ENCODE measurements at places on chromosomes 4 and X. TPM values are rescaled to one million over a fixed set of nuclear protein-coding genes. Genes with fewer than 3 reads are reported as not detected.

The EGF gene
- not detected for total RNA-seq

DNA sequence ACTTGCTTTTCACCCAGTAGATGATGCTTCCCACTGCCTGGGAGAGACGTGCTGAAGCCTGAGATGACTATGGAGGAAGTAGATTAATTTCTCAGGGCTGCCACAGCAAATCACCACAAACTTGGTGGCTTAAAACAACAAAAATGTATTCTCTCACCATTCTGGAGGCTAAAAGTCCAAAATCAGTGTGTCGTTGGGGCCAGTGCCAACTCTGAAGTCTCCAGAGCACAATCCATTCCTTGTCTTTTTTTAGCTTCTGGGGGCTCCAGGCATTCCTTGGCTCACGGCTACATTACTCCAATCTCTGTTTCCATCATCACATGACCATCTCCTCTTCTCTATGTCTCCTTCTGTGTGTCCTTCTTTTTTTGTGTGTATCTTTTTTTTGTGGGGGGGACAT lies 105.8 kb upstream of the C1QTNF7 start:
- H3K27ac ChIP-seq: no peak overlapping the region
- no peaks in the 10 kb centered on the region for H3K4me1 ChIP-seq
- no peak for DNase-seq
- H3K4me3 ChIP-seq: no peak overlapping the region

GRCh38 chrX:23849241-23849640 lies 58.5 kb downstream of the APOO start:
- H3K36me3 ChIP-seq: no peaks in the 10 kb centered on the region
- no peak overlapping the region for H3K27ac ChIP-seq

The XG gene
- total RNA-seq: not detected

DNA sequence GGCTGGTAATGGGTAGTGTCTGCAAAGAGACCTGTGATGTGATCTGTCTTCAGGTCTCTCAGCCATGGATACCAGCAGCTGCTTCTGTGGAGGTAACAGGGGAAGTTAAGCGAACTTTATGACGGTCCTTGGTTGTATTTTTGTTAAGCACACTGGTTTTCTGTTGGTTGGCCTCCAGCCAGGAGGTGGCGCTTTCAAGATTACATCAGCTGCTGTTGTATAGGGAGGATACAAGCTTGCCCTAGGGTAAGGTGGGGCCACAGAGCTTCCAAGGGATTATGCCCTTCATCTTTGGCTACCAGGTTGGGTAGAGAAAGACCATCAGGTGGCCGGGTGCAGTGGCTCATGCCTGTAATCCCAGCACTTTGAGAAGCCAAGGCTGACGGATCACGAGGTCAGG lies 834.2 kb upstream of the GALNTL6 start:
- no peak overlapping the region for H3K27ac ChIP-seq
- no peak for DNase-seq
- no peaks in the 10 kb centered on the region for H3K27me3 ChIP-seq
- H3K4me1 ChIP-seq: no peaks in the 10 kb centered on the region
- no peaks in the 10 kb centered on the region for H3K36me3 ChIP-seq
- H3K4me3 ChIP-seq: no peak overlapping the region

DNA sequence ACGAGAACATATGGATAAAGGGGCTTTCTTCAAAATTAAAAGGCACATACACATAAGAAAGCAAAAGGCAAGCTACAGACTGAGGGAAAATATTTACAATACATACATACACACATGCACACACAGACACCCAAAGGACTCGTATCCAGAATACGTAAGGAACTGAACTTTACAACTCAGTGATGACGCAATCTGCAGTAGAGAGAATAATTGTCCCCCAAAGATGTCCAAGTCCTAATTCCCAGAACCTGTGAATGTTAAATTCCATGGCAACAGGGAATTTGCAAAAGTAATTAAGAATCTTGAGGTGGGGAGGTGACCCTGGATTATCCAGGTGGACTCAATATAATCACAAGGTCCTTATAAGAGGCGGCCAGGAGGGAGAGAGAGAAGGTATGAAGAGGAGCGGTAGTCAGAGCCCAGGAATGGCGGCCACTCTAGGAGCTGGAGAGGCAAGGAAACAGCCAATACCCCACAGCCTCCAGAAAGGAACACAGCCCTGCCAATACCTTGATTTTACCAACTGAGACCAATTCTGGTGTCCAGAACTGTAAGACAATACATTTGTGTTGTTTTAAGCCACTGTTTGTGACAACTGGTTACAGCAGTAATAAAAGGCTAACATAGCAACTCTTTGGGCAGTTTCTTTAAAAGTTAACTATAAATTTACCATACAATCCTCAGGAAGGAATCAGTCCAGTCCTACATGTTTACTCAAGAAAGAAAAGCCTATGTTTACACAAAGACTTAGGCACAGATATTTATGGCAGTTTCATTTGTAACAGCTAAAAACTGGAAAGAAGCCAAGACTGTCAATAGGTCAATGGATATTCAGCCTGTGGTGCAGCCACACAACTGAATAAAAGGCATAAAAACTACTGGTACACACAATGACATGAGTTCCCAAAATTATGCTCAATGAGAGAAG lies 27.3 kb upstream of the STS start:
- H3K4me3 ChIP-seq: no peak overlapping the region
- no peak for DNase-seq
- H3K27ac ChIP-seq: no peak overlapping the region
- H3K4me1 ChIP-seq: peaks cover 12% of the 10 kb centered on the region
- H3K36me3 ChIP-seq: peaks cover 6% of the 10 kb centered on the region
- H3K27me3 ChIP-seq: no peaks in the 10 kb centered on the region

DNA sequence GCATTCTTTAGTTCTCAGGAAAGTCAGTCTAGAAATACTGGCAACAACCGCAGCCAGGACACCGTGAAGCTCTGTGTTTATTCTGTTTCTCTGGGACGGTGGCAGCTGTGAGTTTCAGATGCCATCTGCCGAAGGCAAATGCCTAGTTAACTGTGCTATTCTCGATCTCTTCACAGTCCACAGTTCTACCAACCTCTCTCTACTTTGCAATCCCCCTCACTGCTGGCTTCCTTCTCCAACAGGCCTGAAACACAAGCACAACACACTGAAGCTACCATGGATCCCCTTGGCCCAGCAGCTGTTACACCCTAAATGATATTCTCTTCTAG lies 118.8 kb downstream of the ZNF827 start:
- no peak for DNase-seq
- H3K27me3 ChIP-seq: no peaks in the 10 kb centered on the region
- H3K27ac ChIP-seq: no peak overlapping the region
- H3K4me1 ChIP-seq: peaks cover 53% of the 10 kb centered on the region

Measured in activated T-helper 2 cell treated with anti-CD3 and anti-CD28 coated beads, Interferon-gamma antibody, Interleukin-2, Interleukin-4, amounts not matched to agents 10 μg/mL and 5 μg/mL and 100 μg/mL, durations not matched to agents 14 hours and 24 hours and 36 hours (primary cell).